Dorsolateral prefrontal cortex (tissue), 122 donors: ENCODE measurements at places on chromosomes 6 and 20. TPM values are rescaled to one million over a fixed set of nuclear protein-coding genes. Genes with fewer than 3 reads are reported as not detected.

Gene POU5F1
- total RNA-seq, result 1.3 TPM

Gene LHFPL5
- total RNA-seq, result 9.2 TPM

Gene GPSM3
- 6.1 TPM for total RNA-seq

Gene GRM4
- 13.9 TPM for total RNA-seq

Gene SRSF3
- total RNA-seq, result 129 TPM

Gene OSBPL2
- total RNA-seq, result 62.2 TPM

Gene TTBK1
- total RNA-seq, result 47.4 TPM

Gene WDR46
- total RNA-seq, result 21.4 TPM
